NAMALWA (cell line): ENCODE measurements at places on chromosomes 3 and 15.
A peak's percentile ranks its signal among the peaks of the same experiment; 100 is the strongest.

DNA sequence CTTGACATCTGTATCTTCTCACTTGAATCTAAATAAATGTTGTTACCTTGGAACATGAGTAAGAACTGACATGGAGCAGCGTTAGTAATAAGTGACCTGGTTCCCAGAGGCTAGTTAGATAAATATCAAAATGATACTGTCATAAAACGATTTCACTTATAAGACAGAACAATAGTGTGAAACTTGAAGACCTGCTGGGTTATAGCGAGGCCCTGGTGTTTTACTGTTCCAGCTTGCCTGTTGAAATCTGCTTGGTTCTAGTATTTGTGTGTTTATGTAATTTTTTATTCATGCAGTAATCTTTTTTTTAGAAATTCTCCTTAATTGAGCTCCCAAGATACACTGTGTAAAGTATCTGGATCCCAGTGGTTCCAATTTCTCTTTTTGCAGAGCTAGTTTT is 129.4 kb downstream of the CACNA2D3 start:
- no peak for DNase-seq

DNA sequence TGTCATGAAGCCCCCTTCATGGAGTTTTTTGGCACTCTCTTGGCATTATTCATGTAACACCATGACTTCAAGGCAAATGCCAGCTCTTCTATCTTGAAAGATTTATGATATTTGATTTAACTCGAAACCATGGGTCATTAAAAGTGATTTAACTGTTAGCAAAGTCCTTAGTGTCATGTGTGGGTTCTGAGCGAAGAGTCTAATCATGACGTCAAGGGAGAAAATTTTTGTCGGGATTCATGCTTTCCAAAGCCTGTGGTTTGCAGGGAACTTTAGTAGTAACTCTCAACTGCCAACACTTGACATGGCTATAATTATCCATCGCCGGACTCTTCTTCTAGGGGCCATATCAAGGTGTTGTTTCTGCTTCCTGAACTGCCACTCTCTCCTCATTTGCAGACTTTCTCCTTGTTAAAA is 11.5 kb downstream of the GXYLT2 start:
- no peak for DNase-seq

DNA sequence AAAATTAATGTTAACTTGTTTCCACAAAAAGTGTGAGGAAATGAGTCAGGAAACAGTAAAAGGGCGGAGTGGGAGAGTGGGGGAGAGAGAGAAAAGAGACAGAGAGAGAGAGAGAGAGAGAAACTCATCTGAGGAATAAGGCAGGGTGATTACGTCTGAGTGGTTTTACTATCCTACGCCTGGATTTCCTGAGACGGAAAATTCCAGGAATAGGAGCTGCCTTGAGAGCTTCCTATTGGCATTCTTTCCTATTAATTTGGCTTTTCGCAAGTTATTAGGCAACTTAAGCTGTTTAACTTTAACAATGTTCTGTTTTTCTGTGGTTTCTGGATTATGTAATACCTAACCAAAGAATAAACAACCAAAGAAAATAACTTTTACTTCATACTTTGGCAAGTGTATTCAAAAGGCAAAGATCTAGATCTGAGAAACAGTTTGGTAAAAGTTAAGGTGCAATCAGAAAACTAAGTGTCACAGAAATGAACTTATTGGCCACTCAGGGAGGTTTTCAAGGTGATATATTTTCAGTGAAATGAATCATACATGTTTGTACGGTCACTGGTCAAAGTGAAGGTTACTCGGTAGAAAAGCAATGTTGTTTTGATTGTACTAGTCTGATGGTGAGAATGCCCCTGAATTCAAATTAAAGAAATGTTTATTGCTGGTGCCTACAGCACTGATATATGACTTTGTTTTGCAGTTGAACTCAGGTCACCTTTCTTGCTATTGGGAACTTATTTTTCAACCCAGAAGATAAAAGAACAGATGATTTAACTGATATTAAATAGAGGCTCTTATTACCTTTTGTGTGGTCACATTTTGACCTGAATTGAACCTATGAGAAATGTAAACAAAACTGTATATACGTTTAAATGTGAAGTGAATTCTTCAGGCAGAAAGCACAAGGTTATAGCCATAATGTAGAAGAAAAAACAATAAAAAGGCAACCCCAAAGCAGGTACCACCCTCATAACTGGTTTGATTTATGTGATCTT is 39.9 kb upstream of the TNFSF10 start:
- DNase-seq, result no peak

DNA sequence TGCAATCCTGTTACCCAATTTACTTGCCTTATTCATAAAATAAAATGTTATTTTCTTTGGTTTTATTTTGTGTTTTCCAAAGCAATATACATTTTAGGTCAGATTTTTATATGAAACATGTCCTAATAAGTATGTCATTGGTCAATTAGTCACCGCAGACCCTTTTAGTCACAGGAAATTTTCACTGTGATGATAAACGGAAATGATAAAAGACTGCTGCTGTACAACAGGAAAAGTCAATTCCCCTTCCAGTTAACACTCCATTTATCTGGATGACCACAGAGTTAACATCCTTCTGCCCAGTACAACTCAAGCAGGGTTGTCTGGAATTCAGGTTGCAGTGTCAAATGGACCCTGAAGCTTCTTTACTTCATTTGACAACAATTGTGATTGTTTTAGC is 175.2 kb downstream of the LSAMP start:
- no peak for DNase-seq

DNA sequence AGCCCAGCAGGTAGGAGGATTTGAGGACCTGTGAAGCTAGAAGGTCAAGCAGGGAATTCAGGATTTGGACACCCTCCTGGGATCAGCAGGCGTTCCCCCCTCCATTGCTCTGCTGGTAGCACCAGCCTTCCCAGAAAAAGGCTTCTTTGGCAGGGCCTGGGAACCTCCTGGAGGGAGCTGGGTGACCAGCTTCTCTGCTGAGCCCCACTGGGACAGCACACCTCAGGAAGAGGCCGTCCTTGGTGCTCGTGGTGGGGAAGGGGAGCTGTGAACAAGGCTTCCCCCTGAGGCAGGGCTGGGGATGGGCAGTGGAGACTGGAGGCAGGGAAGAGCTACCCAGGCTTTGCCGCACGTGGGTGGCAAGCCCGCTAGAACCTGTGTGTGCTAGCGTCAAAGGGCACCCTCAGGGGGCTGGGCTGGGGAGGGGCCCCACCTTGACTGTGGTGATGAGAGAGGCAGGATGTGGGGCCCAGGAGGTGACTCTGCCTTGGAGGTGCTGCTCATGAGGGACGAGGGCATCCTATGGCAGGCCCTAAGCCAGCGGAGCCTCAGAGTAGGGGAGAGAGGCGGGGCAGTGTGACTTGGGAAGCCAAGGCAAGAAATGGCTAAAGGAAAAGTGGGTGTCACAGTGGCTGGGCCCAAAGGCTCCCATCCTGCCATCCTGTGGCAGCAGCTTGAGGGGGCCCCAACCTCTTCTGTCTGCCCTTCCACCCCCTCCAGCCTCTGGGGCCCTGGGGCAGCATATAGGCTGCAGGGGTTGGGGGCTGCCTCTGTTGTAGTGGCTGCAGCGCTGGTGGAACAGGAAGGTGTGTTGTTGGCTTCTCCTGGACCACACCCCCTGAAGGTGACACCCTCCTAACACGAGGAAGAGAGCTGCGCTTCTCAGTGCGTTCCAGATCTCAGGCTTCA is 20.7 kb downstream of the KLF13 start:
- DNase-seq, result no peak

DNA sequence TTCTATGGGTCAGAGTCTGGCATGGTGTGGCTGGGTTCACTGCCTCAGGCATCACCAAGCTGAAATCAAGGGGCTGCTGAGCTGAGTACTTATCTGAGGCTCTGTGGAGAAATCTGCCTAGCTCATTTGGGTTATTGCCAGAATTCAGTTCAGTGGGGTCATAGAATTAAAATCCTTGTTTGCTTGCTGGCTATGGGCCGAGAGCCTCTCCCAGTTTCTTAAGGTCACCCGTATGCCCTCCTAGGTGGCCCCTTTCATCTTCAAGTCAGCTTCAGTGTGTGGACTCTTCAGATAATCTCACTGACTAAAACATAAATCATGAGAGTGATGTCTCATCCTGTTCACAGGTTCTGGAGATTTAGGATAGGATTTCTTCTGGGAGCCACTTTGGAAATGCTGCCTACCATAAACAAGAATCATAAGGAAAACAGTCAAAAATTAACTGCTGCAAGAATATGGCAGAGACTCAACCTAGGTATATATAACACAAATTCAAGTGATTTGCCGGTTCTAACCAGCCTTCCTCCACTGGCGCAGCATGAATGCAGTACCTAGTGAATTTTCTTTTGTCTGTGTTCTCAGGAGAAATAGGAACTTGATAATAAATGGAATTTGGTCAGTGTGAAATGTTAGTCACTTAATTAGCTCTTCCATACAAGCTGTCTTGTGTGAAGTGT is 5.3 kb downstream of the CP start:
- DNase-seq, result no peak

DNA sequence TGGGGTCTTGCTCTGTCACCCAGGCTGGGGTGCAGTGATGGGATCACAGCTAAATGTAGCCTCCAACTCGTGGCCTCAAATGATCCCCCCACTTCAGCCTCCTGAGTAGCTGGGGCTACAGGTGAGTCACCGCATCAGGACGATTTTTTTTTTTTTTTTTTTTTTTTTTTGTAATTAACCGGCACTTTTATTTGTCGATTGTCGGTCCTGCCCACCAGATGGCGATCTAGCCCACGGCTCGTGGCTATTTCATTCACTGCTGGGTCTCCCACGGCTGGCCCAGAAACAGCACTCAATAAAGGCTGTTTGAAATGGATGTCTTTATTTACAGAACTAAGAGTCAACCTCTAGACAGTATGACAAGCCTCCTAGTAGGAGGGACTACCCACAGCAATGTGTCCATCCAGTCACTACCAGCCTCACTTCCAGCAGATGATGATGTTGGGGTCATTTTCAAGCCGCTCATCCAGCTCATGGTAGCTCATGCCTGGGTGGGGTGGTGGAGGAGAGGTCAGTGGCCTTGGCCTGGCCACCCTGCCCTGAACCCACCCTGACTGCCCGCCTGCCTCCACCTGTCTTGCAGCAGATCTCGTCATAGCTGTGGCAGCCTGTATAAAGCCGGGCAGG is 1.8 kb upstream of the ZMYND10 start:
- DNase-seq, result peak; percentile 76

DNA sequence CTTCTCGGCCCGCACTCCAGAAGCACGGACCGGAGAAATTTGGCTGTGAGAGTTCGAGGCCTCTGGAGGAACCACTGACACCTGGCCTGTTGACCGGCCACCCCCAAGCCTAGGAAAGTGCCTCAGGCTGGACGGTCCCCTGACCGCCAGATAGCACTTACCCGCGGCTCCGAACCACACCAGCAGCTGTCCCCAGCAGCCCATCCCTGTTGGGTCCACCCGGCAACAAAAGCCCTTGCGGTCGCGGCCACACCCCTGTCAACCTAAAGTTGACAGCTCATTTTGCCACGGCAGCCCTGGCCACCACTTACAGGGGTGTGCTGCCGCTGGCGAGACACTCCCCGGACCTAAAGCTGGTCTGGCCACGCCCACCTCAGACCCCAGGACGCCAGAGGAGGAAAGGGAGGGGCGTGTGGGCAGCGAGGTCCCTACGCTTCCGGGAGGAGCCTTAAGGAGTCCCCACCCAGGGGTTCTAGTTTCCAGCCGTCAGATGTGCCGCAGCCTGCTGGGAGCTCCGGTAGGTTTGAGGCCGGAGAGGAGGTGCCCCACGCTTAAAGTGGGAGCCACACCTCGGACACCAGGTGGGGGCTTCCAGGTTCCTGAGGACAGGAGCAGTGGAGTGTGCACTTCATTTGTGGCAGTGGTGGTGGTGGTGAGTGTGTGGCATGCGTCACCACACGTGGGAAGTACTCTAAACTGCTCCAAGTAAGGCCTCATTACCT is at the start of gene LTK:
TSS of gene LTK (minus strand) at position 322 of the 722 bp plus-strand sequence. CDS start at position 204, 118 bp downstream.
- peak; percentile 67 for DNase-seq

GRCh38 chr3:138809500-138810256 is 25.1 kb downstream of the PIK3CB start:
- no peak for DNase-seq

- no peak for DNase-seq
Observed at GRCh38 chr3:138937690-138938055, 9.3 kb downstream of the FOXL2 start.

DNA sequence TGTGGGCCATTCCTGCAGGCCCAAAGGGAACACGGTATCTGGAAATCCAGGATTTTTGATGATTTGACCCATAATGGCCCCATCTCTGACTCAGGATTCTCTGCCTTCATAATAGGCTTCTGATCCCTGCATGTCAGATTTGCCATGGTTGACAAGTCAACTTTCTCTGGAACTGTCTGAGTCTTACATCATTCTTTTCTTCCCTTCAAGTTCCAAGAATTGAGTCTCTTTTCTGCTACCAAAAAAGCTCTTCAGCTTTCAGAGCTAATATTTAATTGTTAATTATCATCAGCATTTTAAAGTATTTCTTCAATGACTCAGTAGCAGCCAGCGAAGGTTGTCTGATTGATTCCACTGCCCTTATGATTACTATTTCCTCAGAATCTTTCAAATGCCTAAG is 244.4 kb upstream of the COL8A1 start:
- no peak for DNase-seq

DNA sequence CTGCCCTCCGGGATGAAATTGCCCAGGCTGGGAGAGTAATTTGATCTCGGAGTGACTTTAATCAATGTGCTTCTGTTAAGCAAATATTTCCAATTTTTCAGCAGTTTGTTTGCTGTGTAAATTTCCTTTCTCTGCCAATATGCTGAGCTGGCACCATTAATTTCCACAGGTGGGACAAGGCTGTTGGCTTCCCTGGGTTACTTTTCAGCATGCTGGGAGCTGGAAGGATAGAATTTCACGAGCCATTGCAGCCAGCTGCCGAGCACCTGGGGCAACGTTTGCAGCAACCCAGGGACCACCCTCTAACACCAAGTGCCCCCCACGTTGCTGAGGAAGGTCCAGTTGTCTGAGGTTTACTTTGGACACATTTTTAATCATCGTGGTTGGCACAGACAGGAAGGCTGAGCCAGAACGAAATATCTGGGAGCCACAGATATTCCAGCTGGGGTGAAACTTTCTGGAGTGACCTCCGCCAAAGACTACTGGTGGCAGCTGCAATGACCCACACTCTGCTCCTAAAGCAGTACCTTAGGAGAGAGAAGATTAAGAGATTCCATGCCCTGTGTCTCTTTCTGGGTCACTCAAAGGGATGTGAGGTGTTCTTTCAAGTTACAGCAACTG is 293.3 kb upstream of the RGMA start:
- no peak for DNase-seq

- DNase-seq, result no peak
Observed at GRCh38 chr3:143315766-143316165, 196.2 kb downstream of the CHST2 start.

DNA sequence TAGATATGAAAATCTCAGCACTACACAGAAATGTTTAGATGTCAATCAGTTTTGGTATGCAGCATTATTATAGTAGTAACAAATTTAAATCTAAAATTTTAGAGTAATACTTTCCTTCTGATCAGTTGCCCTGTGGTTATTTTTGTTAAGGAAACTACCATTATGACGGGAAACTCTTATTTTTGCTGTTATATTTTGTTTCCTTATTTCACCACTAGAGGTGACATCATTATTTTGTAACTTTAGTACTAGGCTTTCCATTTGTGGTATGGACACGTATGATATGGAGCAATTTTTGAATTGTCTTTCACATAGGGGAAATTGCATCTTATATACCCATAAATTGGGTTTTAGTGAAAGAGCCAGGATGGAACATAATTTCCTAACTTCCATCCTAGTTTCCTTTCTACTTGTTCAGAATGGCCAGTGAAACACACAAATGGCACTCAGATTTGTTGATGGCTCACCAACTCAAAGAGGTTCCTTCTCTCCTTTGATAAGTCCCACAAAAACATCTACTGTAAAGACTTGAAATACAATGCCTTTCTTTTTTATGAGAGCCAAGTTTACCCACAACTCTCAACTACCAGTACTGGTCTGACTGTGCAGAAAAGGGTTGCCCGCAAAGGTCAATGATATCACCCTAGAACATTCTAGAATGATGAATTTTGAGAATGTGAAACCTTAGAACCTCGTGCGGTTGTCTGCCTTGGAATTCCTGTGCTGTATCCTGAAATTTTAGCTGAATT is 19.4 kb upstream of the PPP4R2 start:
- peak; percentile 15 for DNase-seq
